Bone marrow (tissue), 2 donors: ENCODE measurements at places on chromosomes 2 and 18.

- DNase-seq: no peak
Observed at GRCh38 chr2:109084341-109084740, 44.7 kb upstream of the SH3RF3 start.

DNA sequence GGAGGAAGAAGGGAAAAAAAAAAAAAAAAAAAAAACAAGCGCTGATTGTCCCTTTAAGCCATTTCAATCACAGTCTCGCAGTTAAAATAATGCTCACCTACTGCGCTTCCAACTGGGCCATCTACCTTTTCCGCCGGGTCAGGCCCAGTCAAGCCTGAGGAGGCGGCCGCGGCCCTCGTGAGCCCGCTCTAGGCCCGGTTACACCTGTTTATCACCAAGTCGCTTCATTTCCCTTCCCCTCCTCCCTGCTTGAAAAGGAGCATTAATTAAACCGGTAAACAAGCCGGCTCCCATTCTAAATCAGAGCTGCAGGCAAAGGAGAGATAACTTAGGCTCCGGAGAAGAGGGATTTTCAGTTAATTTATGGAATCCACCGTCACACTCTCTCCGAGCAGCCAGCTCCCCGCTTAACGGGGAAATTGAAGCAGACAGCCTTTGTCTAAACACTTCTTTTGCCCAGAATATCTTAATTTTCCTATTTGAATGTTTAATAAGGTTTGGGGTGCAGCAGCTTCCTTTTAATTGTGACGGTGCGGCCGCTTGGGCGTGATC lies 140.1 kb upstream of the SIX3 start:
- no peak for DNase-seq

DNA sequence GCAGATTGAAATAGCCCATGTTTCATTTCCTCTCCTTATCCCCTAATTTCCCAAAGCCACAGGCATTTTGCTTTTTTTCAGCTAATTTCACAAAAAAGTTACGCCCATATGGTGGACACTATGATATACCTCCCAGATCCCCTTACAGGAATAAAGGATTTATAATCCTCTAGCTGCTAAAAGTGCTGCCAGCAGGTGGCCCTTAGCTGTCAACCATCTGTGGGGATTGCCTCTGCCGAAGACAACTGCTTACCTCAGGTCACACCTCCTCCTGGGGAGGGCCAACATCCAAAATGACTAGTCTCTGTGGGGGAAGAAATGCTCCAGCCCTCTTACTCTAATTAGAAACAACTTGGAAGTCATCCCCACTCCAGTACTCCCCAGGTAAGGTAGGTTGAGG lies 61.0 kb upstream of the EPB41L3 start:
- DNase-seq: no peak

DNA sequence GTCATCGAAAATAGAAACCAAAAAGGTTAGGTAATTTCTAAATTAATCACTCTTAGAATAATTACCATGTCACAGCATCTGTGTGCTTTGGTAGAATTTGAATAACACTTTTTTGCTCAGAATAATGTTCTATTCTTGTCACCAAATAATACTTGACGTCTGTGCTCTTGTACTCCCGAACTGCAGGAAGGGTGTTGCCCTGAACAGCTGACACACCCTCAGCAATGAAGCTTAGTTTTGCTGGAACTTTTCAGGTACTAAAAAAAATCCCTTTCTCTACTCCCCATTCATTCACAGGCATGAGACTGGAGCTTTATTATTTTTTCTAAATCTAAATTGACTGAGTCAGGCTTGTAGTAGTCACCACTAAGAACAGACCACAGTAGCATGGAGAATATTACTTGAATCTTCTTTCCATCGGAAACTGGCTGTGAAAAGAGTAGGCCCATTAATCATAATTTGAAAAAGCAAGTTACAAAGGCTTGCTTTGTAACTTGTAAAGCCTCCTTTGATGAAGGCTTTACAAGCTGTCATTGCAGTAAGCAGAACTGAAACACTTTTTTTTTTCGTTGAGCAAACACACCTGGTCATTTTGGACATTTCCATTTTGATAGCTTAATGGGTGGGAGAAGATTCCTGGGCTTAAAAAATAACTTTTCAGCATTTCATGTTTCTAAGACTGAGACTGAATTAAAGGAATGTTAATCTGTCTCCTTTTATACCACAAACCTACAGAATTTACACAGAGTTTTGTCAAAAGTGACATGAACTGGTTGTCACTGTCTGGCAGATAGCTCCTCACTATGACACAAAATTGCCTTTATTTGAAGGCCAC lies 70.3 kb upstream of the PELI1 start:
- no peak for DNase-seq

DNA sequence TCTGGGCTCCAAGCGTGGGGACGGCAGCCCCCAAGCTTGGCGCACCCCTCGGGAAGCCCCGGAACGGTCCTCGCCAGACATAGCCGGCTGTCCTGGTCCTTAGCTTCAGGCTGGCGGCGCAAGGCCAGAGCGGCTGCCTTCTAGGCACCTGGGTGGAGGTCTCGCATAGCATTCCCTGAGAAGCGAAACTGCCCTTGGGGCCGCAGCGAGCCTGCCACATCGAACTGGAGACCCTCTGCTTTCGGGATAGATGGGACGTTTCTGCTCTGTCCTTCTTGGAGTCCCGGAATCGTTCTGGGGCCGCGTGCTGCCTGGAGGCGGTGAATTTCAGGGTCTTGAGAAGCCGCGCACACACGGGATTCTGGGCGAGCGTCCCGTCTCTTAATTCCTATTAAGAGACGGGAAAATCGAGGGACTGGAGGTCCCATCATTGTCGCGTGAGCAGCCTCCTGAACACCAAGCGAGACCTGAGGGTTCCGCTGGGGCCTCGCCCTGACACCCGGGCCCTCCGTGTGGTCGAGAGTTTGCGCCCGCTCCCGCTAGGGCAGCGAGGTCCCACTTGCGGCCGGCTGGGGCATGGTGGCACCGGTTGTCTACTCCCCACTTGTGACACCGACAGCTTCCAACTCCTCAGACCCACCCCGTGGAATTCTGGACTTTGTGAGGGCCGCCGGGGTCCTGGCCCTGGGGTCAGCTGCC lies 9.7 kb upstream of the EN1 start:
- DNase-seq: no peak

- DNase-seq: no peak
Observed at GRCh38 chr2:226064932-226065570, 665.5 kb downstream of the NYAP2 start.

DNA sequence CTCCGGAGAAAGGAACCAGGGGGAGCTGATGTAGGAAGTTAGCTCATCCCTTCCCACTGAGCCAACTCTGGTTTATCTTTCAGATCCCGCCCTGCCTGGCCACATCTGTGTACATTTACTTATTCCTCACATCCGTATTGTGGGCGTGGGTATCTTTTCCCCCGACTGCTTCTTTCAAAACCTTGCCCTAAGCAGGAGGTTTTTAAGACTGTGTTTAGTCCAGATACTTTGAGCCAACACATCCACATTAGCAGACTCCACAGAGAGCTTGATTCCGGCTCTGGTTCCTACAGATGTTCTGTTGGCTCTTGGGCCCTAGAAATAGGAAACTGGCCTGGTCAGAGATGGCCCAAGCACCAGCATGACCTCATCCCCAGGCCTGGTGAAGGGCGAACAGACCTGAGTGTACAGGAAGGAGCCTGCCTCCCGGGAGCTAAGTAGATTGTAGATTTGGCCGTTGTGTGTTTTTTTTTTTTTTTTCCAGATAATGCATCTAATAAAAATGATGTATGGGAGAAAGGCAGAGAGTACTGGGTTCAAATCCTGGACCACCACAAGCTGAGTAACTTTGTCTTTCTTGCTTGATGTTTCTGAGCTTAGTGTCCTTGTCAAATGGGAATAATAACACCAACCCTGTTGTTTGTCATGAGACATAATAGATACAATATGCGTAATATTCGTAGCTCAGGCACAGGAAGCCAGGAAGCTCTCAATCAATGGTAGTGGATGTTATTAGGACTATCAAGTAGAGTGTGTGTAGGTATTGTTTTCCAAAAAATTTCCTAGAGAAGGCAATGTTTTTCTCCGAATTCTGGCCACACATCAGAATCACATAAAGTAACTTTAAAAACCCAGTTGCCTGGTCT lies 92.3 kb downstream of the PRKCE start:
- DNase-seq: no peak

DNA sequence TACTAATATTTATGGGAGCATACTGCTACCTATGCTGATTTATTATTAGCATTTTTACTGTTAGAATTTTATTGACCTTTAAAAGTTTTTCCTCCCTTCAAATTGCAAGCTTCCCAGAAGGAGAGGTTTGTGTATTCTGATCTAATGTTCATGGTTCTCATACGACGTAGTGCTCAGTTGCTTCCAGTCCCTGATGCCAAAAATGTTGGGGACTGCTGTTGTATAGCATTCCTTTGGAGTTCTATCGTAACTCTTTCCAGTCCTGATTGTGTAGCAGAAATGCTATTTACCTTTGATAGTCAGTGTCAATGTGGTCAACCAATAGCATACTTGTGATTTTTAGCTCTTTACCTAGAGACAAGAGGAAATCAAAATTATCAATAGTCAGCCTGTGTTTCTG lies 69.5 kb upstream of the ZSWIM2 start:
- no peak for DNase-seq

GRCh38 chr18:34709750-34710441 lies at the start of gene DTNA:
TSS of gene DTNA (plus strand) at chr18:34710298. CDS start at chr18:34755977, 45,679 bp downstream.
- DNase-seq: no peak
